ENCODE measurements at places on chromosomes 1 and 21.

GRCh38 chr1:220160027-220160426 lies 66.1 kb downstream of the IARS2 start:
- DNase-seq, result no peak

DNA sequence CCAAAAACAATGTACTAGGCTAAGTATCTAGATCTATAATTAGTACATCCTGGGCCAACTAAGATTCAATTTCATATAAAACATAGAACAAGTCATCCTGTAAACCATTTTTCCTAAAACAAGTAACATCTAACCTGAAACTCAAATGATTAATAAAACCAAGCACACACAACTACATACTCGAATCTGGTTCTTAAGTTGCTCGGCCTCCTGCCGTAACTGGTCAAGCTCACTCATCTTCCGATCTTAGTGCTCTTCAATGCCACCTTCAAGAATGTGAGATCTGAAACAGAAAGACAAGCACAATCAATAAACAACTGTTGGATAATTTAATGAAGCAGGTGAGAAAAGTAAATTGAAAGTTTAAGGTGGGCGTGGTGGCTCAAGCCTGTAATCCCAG lies 46.9 kb upstream of the NADK start:
- DNase-seq, result no peak

DNA sequence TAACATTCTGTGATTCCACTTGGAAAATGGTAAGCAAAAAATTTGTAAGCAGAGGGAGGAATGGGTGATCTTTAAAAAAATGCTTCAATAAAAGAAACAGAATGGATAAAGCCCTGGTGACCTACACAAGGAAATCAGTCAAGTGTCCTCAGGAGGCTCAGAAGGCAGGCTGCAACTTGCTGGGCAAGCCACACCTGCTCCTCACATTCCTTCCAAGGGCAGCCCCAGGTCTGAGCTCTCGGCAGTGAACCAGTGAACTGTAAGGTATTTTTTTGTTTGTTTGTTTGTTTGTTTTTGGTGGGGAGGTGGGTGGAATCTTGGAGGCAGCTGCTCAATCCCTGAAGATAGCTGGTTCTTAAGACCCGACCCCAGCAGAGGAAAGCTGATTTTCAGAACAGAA lies 4.4 kb downstream of the TACSTD2 start:
- no peak for DNase-seq

- no peak for DNase-seq
These were observed 15.5 kb upstream of the PDC start for GRCh38 chr1:186476264-186477040.

DNA sequence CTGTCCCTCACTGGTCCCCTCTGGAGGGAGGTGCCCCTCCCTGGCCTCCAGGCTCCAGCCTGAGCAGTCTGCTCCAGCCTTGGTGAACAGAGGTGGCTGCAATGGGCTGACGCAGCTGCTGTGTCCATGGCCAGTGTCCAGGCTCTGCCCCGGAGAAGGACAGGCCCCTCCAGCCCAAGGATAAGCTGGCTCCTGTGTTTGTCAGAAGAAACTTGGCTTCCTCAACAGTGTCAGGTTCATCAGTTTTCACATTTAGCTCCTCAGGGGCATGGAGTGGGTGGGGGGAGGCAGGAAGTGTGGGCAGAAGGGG lies 402.8 kb downstream of the MATN1 start:
- DNase-seq, result no peak

- DNase-seq, result no peak
These were observed 33.5 kb downstream of the CAPN8 start for GRCh38 chr1:223631956-223632355.

- no peak for DNase-seq
These were observed 1.0 kb downstream of the SLC35D1 start for GRCh38 chr1:67052741-67053534.

GRCh38 chr1:219299420-219299819 lies 125.7 kb downstream of the LYPLAL1 start:
- no peak for DNase-seq

DNA sequence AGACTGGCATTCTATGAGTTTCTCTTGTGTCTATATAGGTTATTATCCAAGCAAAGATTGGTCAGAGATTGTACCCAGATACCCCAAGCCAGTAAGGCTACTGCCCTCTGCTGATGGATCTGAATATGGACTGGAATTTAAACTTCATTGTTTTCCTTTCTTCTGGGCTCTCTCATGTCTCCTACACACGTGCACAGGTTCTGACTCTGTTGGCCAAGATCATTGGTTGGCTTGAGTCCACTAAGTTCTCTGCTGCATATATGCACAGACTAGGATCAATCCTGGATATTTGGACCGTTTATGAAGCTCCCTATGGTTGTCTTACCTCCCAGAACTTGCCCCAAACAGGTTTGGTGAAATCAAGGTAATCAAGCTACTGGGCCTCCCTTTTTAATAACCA lies 69.7 kb downstream of the CC2D1B start:
- peak; percentile 38 for DNase-seq

GRCh38 chr1:116503546-116504307 lies 67.1 kb downstream of the CD58 start:
- DNase-seq, result no peak

DNA sequence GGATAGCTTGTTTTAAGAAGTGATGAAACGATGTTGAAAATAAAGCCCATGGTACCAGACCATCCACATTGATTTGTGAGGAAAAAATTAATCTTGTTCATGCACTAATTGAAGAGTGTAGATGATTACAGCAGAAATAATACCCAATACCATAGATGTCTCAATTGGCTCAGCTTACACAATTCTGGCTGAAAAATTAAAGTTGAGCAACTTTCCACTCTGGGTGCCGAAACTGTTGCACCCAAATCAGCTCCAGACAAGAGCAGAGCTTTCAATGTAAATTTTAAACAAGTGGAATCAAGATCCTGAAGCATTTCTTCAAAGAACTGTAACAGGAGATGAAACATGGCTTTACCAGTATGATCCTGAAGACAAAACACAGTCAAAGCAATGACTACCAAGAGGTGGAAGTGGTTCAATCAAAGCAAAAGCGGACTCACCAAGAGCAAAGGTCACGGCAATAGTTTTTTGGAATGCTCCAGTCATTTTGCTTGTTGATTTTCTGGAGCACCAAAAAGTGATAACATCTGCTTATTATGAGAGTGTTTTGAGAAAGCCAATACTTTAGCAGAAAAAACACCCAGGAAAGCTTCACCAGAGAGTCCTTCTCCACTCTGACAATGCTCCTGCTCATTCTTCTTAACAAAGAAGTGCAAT lies 16.1 kb upstream of the KCNA3 start:
- no peak for DNase-seq

DNA sequence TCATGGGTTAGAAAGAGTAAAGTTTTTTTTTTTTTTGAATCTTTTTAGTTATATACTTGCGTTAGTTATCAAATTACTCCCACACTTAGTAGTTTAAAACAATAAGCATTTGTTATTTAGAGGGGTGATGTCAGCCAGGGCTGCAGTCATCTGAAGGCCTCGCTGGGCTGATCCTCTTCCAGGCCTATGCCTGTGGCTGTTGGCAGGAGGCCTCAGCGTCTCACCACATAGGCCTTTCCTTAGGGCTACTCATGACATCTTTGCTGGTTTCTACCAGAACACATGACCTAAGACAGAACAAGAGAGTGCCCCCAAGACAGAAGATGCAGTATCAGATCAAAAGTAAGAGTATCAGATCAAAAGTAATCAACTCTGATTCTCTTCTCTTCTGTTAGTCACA lies 167.4 kb downstream of the HHAT start:
- no peak for DNase-seq

DNA sequence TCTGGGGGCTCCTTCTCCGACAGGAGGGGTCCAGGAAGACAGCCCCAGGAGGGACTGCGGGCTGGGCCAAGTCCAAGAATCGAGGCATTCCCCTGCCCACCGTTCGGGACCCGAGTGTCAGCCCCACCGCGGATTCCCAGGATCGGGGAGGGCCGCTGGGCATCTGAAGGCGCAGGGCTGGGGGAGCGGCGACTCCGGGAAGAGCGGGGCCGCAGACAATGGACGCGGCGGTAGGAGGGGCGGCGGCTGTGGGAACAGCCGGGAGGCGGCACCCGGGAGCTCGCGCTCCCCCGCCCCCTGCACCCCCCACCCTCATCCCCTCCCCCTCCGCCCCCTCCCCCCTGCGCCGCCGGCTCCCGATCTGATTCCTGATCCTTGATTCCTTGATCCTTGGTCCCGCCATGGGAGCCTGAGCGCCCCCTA lies at the start of gene VANGL2:
Gene VANGL2, plus strand, starts transcription at position 342 of the 423 bp plus-strand sequence. CDS start 15,274 bp downstream, outside the sequence.
- DNase-seq, result peak; percentile 22

DNA sequence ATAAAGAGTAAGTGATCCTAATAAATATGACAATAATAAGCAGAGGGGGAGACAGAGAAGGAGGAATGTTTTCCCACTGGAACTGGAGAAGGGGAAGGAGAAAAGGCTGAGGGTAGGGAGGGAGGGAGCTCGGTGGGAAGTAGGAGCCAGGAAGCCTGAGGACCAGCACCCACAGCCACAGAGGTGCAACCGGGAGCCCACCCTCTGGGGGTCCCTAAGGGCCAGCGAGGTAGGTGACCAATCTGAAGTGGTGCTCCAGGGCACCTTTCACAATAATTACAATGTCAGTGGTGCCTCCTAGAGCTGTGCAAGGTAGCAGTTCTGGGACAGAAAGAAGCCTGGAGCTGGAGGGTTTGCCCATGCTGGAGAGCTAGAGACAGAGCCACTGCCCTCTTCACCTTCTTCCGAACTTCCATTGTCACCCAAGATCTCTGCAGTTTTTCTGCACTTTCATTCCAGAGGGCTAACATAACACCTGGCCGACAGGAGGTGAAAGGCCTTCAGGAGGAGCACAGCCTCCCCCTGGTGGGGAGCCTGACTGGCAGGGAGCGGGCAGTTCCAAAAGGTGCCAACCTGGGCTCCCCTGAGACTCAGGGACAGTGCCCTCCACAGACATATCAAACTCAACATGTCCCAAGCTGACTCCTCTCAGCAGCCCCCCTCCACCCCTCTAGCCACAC lies 4.1 kb upstream of the AHCYL1 start:
- peak; percentile 22 for DNase-seq

GRCh38 chr21:36610201-36610600 lies 88.7 kb upstream of the SIM2 start:
- DNase-seq, result no peak

- DNase-seq, result no peak
These were observed 78.4 kb downstream of the SMYD3 start for GRCh38 chr1:246428542-246429308.

- DNase-seq, result no peak
These were observed 31.0 kb downstream of the NUCKS1 start for GRCh38 chr1:205719015-205719414.

GRCh38 chr1:36883315-36883949 lies 150.9 kb downstream of the GRIK3 start:
- no peak for DNase-seq

DNA sequence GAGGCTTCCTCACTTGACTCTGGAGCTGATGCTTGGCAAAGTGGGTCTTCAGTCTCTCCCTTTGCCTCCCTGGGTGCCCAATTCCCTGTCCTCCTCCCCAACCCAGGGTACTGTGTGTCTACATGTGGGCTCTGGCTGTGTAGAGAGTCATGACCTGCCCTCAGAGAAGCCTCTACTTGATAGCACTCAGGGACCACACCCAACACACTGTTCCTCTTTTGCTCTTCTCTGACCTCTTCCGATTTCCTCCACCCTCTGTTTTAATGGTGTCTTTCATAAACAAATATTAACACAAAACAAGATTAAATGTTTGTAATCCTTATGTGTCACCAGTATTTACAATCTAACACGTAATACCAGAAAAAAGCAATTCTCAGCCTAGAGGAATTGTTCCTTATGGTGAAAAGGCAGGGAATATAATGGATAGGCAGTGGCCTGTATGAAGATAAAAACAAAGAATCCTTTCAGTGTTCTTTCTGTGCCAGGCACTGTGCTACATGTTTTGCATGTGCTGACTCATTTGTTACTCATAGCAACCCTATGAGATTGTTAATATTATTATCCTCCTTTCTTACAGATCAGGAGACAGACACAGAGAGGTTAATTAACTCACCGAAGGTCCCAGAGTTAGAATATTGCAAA lies 58.2 kb downstream of the HSD3B1 start:
- DNase-seq, result no peak

GRCh38 chr1:19450811-19451515 lies 34.4 kb downstream of the CAPZB start:
- no peak for DNase-seq

- no peak for DNase-seq
These were observed 4.0 kb downstream of the S100A16 start for GRCh38 chr1:153608742-153609584.

DNA sequence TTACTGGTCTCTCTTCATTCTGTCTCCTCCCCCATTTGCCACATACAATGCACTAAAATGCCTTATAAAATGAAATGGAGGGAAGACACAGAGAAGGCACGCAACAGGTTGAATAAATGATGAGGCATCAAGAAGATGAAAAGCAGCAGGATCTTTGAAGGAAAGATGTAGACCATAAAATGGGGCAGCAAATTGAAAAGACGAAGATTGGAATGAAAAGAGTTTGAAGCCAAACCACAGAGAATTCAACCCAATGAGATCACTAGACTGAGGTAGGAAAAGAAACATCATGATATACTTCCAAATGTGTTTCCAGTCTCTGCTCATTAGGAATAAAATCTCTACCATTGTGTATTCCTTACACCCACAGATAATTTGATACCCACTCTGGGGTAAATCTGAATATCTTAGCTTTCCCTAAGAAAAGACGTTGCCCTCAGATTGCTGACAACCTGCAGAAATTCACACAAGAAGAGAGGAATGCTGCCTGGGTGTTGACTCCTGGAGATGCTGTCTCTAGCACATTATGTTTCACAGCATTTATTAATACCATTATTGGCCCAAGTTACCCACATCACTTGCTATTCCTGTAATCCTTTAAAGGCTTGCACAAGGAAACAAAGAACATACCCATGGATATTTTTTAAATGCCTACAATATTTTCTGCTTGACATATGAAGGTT lies 230.9 kb downstream of the LTN1 start:
- no peak for DNase-seq

DNA sequence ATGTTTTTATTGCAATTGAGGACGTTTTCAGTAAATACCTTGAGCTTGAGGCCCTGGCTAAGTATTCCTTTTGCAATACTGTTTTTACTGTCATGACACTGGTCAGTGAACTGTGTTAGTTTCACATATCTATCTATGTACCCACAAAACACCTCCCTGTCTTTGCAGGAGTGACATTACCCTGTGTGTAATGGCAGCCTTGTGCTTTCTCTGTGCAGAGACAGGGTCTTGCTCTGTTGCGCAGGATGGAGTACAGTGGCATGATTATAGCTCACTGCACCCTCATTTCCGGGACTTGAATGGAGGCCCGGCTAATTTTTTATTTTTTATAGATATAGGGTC lies 8.9 kb downstream of the YBX1 start:
- DNase-seq, result no peak

DNA sequence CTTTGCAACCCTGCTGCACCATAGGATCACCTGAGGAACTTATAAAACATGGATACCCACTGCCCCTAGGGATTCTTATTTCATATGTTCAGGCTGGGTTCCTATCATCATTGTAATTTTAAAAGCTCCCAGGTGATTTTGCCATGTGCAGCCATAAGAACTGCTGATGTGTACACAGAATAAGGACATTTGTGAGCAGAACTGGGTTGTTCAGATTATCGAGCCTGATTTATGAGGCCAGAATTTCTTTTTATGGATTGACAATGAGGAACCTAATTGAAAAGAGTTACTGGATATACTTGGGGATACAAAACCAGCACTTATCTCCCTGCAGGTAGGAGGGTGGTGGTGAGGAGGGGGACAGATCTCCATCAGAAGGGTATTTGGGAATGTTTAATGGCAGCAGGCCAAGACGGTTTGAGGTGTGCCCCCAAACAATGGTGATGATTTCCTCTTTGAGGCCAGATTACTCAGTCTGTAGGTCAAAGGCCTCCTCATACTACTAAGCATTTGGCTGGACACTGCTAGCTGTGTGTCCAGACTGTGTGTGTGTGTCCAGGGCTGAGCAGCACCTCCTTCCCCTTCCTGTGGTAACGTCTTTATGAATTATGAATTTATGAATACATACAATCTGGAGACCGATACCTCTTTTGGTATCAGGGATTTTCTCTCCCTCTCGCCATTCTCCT lies 18.9 kb downstream of the NOS1AP start:
- DNase-seq, result no peak
